Activated CD4-positive, alpha-beta T cell treated with anti-CD3 and anti-CD28 coated beads, Interleukin-2, amount 10 ng/mL, durations not matched to agents 24 days and 14 days (primary cell): ENCODE measurements at places on chromosomes 4 and X.

- peak; percentile 86 for DNase-seq
Measured at GRCh38 chr4:158253350-158253980, 43.2 kb downstream of the TMEM144 start.

GRCh38 chr4:9962611-9963314 is 58.5 kb downstream of the SLC2A9 start:
- DNase-seq, result no peak

GRCh38 chrX:17376431-17377077 is 1.6 kb downstream of the NHS start:
- no peak for DNase-seq

GRCh38 chr4:176409627-176410026 is 89.9 kb downstream of the SPCS3 start:
- DNase-seq, result no peak

GRCh38 chrX:51435101-51435500 is 61.3 kb downstream of the NUDT11 start:
- DNase-seq, result no peak

DNA sequence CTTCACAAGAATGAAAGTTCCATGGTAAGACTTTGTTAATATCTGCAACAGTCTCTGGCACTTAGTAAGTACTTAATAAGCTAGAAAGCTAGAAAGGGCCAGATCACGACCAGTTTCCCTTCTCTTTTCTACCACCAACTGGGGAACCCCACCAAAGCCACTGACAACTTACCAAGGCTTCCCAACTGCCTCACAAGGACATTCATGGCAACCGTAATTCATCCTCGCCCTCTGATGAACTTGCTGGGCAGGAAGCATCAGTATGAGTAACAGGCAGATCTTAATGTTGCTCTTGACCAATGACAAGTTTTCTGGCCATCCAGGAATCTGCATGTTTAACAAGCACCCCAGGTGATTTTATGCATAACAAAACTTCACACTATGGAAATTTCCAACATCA is 23.2 kb upstream of the ZCCHC13 start:
- no peak for DNase-seq

GRCh38 chr4:169604131-169604900 is 8.1 kb downstream of the NEK1 start:
- DNase-seq, result no peak

DNA sequence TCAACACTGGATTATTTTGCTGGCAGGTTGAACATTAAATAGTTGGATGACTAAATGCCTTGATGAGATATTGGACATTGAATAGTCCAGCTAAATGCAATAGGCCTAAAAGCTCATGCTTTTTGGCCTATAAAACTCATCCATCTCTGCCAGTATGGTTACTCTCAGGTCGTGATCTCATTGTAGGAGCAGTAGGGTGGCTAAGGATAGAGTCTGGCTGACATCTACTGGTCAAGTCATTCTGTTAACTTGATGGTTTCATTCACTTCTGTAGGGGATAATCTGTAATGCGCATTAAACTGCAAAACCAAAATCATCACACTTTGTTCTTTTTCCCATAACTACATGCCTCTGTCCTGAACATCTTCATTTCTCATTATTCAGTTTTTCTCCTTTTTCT is 227.0 kb downstream of the DKK2 start:
- DNase-seq, result no peak

DNA sequence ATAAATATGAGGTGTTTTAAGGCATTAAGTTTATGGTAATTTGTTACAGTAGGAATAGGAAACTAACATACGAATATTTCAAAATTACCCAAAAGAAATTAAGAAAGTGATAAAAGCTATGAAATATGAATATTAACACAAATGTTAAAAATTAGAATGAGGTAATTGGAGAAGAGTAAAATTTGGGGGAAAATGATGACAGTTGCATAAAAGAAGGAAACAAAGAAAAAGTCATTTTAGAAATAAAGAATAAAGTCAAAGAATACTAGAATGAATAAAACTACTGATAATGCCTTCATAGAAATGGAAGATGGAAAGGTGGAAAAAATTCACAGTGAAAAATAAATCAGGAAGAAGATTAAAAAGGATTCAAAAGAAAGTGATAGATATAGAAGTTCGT is 522.9 kb upstream of the NR3C2 start:
- DNase-seq, result no peak

DNA sequence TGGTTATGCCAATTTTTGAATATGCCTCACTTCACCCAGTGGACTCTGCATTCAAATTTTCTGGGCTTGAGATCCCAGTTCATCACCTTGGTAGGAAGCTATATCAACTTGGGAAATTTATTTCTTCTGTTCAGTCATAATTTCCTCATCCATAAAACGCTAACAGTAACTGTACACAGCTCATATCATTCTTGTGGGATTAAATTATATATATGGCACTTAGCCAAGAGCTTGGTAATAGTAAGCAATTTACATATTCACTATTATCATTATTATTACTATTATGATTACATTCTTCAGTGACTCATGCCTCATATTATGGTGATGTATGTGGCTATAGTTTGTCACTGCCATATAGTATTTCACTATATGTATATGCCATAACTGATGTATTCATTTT is 177.6 kb downstream of the CPE start:
- DNase-seq, result no peak

GRCh38 chrX:29555465-29556091 is 659.8 kb upstream of the MAGEB2 start:
- no peak for DNase-seq

DNA sequence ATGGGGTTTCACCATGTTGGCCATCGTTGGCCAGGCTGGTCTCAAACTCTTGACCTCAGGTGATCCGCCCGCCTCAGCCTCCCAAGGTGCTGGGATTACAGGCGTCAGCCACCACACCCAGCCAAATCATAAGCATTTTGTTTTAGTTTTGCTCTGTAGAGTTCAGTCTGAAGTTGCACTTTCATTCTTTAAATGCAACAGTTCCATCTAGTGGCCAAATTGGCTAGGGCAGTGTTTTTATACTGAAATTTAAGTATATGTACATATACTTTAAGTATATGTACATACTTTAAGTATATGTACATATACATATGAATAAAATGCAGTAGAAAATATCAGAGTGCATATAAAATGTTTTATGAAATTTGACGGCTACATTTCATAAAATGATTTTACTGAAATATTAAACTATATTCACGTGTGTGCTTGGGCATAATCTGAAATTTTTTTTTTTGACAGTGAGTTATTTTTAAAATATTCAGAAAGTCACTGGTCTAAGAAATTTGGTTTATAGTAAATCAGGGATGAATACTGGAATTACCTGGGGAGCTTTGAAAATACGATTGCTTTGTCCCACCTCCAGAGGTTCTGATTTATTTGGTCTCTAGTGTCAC is 145.5 kb downstream of the NWD2 start:
- DNase-seq, result peak; percentile 83

DNA sequence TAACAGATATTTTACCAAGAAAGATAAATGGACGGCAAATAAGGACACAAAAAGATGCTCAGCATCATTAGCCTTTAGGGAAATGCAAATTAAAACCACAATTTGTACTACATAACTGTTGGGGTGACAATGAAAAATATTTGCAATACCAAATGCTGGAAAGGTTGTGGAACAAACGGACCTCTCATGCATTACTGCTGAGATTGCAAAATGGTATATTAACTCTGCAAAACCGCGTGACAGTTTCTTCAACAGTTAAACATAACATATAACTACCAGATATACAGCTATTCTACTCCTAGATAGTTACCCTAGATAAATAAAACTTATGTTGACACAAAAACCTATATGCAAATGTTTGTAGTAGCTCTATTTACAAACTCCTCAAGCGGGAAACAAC is 6.3 kb upstream of the OTC start:
- DNase-seq, result no peak

DNA sequence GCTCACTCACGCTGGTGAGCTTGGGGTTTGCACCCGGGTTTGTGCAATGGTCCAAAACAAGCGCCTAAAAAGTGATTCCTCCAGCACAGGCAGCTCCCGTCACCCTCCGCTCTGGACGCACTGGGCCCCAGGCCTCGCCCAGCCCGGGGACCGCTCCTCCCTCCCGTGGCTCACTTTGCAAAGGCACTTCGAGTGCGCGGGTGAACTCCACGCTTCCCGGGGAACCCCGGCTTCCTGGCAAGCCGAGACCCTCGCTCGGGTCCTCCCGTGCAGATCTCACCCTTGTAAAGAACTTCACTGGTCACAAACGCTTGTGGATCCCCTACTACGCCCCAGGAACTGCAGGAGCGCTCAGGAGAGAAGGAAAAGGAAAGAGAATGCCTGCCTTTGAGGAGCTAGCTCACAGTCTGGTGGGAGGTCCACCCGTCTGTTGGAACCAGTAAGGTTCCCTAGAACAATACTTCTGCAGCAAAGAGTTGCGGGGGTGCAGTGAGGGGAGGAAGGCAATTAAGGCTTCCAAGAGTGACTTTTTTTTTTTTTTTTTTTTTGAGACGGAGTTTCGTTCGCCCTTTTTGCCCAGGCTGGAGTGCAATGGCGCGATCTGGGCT is at the start of gene CTPS2:
Gene CTPS2, minus strand, starts transcription at position 122 of the 608 bp plus-strand sequence. CDS start 9,767 bp downstream, outside the sequence.
- peak; percentile 85 for DNase-seq

DNA sequence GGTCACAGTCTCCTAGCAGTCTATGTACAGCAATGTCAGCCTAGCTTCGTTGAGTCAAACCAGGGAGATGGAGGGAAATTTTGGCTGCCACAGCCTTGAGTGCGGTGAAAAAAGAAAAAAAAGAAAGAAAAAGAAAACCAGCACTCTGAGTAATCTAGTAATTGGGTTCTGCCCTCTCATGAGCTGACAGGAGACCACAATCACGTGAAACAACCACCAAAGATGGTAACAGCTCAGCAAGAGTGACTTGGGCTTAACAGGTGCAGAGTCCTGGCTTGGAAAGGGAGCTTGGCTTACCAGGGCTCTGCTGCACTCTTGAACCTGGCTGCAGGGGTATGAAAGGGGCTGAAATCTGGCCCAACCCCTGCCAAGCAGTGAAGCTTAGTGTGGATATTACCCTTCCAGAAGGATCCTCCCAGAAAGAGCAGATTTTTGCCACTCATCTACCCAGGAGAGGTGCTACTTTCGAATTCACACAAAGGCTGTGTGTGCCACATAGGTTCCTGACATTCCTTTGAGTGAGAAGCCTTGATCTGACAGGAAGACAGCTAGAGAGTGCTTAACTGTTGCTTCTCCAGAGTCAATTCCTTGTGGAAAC is 350.3 kb downstream of the PTTG2 start:
- peak; percentile 94 for DNase-seq

- DNase-seq, result peak; percentile 25
Measured at GRCh38 chr4:123524958-123525628, 128.5 kb downstream of the SPRY1 start.

GRCh38 chr4:6556263-6556662 is 18.7 kb upstream of the MAN2B2 start:
- DNase-seq, result no peak

GRCh38 chr4:59565836-59566235 is 1634.3 kb upstream of the ADGRL3 start:
- no peak for DNase-seq

DNA sequence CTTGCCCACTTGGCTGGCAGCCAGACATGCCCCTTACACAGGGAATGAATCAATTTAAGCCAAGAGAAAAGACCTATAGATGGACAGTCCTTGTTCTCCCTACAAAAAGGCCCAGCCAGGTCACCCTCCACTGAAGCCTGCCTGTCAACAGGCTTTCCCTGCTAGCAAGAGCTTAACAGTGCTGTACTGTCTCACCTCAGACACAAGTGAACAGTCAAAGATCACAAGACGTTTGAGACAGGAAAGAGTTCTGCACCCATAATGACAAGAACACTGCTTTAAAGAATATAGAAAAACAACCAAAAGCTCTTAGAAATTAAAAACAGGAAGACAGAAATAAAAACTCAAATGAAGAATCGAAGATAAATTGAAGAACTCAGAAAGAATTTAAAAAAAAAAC is 4.6 kb downstream of the RNF175 start:
- DNase-seq, result no peak

DNA sequence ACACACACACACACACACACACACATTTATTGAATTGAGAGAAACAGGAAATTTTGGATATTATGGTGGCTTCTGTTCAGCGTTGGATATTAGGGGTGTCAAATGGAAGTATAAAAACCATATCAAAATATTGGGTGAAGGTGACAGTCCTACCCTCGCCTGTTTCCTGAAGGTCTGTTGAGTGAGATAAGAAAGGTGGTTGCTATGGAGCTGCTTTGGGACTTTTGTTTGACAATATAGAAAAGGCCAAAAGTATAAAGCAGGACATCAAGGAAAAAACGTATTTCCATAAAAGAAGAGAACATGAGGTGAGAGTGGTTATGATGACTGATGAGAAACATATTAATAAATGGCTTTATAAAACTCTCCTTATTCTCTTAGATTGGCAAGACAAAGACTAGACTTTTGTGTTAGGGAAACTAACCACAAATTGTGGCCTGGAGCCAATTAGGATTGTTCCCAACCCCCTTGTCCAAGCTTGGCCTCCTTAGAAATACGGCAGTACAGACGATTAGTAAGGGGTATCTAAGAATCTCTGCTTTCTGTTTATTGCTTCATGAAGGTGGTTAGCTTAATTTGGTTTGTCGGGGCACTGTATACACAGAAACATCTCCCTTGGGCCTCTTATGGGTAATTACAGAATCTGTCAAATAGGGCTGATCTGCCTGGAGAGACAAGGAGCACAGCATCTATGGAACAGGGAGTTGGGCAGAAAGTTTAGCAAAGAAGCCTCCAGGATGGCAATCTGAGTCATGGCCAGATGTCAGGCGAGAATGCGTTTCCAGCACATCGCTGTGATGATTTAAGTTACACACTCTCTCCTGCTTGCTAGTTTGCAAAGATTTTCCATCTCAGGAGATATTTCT is 198.0 kb downstream of the CBR4 start:
- DNase-seq, result no peak

DNA sequence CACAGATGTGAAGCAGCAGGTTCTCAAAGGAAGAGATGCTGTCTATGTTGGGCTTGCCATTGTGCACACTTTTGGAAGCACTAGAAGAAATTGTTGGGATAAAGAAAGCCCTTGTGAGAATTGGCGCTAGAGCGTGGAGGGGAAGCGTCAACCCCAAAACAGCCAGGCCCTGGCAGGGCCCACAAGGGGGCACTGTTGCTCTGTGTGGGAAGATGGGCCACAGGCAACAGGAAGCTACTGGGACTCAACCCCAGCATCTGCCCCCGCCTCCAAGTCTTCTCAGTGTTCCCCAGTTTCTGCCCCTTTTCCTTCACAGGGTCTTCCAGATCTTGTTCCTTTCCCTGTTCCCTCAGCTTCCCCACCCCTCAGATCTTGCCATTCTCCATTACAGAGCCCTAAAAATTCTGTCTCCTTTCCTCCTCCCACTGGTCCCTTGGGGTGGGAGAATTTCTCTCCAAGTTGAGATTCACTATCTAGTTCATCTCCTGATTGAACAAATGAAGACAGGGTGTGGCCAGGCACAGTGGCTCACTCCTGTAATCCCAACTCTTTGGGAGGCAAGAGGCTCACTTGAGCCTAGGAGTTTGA is 85.5 kb downstream of the STARD8 start:
- DNase-seq, result peak; percentile 89

DNA sequence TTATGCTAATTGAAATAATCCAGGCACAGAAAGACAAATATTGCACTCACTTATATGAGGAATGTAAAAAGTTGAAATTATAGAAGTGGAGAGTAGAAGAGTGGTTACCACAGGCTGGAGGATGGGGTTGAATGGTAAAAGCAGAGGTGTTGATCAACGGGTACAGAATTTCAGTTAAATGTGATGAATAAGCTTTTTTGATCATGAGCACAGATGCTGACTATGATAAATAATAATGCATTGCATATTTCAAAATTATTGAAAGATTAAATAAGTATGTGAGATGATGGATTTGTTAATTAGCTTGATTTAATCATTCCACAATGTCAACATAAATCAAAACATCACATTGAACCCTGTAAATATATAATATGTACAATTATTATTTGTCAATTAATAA is 213.1 kb downstream of the DCAF12L2 start:
- no peak for DNase-seq

- no peak for DNase-seq
Measured at GRCh38 chr4:95204267-95204844, 344.4 kb downstream of the UNC5C start.
